Endodermal cell (in vitro differentiated cells): ENCODE measurements at places on chromosomes 11 and 22.

DNA sequence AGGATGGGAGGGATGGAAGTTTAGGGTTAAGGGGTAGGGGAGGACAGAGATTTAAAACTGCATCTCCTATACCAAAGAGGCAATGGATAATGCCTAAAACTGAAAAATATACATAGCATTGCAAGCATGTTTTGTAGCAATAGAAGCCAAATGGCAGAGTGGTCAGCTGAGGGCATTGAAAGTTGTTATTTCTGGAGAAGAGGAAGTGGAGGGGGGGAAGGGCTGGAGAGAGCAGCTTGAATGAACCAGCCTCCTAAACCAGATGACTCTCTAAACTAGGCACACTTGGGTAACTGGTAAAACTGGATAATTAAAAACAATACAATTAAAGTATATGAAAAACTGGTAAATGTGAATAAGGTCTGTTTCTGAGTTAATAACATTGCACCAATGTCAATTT lies 70.3 kb upstream of the TP53I11 start:
- peak; percentile 9 for DNase-seq

GRCh38 chr11:70433966-70434812 lies 35.9 kb downstream of the CTTN start:
- no peak for DNase-seq

DNA sequence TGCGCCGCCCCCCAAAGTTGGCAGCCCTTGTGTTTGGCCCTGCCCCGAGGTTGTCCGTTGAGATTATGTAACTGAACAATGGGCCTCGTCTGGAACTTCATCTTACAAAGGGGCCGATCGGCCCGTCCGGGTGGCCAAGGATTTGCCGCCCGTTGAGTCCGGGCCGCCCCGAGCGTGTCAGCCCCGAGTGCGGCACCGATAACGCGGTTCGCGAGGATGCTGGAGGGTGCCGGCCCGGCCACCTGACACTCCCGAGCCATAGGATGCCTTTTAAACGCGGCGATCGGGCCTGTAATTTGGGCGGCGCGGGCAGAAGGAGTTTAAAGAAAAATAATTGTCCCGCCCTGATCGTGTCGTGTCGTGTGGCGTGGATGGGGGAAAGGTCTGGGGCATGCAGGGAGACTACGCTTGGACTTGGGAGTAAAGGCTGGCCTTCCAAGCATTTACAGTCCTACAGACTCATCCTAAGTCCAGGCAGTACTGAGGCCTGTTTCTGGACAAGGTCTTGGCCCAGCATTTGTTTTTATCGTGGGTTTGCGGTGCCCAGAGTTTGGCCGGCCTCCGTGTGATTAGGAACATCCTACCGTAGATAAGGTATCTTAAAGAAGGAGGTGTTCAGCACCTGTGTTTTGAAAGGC lies 1.3 kb downstream of the WEE1 start:
- DNase-seq, result peak; percentile 63

DNA sequence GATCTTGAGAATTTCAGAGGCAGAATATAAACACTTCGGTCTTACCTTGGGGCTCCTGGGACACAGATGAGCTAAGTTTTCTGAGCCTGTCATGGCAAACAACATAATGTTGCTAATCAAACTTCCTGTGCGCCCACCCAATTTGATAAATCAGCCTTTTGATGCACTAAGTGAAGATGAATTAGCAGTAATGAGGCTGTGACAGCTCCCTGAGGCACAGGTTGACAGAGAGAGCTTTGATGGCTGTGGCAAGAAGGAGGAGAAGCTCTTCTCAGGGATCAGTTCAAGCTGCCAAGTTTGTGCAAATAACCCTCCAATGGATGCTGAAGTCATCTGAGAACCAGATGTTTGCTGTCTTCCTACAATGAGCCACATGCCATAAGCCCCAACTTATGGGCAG lies 34.4 kb downstream of the DRD2 start:
- no peak for DNase-seq

GRCh38 chr11:107593951-107594350 lies 3.0 kb downstream of the ELMOD1 start:
- no peak for DNase-seq

GRCh38 chr11:102139081-102139498 lies 28.8 kb downstream of the YAP1 start:
- no peak for DNase-seq

- no peak for DNase-seq
These were observed 59.6 kb upstream of the CCDC89 start for GRCh38 chr11:85745626-85746025.

GRCh38 chr11:3036419-3036818 lies 20.8 kb downstream of the CARS1 start:
- DNase-seq, result no peak

DNA sequence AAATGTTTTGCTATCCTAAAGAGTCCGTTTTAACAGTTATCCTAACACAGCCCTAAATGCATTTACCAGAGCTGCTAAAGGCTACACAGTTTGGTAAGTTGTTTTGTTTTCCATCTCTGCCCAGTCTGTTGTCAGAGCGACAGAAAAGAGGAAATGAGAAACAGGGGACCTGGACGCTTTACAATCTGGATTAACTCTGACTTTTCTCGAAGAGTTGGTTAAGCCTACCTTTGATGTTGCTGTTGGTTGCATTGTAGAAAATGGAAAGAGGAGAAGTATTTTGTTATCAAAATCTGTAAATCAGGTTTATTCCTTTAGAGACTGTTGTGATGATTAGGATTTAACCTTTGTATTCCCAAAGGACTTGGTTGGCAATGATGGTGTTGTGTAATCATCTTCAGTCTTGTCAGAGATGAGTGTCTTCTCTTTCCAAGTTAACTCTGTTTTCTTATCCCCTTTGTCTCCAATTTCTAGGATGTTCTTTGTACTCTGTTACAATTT lies 481 bp downstream of the ANGPTL5 start:
- DNase-seq, result no peak

GRCh38 chr22:31271485-31271884 lies 20.8 kb downstream of the PIK3IP1 start:
- no peak for DNase-seq

- DNase-seq, result no peak
These were observed 55.9 kb downstream of the KCNC1 start for GRCh38 chr11:17790453-17790852.

DNA sequence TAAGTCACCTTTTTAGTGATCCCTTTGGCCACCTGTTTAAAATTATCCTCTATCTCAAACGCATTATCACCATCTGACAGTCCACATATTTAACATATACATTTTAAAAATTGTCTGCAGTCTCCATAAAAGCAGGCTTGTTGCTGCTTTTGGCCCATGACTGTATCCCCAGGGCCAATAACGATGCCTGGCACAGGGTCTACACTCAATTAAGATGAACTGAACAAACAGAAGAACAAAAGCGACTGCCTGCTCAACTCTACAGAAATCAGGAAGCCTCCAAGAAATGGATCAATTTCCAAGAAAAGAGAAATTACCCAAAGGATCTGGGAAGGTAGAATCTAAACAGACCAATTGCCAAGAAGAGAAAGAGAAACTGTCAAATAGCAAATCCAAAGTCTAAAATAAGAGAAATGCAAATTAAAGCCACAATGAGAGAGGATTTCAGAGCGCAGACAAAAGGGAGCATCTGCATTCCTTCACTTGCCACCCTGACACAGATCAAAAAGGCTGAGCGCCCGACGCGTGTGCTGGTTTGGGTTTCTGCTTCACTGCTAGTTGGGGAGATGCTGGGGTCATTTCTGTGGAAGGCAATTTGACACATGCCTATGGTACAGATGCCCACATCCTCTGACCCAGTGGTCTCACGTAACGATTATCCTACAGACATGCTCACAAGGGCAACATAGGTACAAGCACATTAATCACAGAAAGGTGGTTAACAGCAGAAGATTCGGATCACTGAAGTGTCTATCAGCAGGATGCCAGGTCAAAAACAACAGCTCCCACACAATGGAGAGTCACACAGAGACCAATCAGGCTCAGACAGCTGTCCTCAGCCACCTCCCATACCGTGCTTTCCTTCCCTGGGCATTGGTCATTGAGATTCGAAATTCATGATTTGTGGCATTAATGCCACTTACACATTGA lies 55.9 kb downstream of the SHISAL1 start:
- peak; percentile 52 for DNase-seq

- peak; percentile 82 for DNase-seq
These were observed at the start of gene MAP6 for GRCh38 chr11:75668451-75669297. MAP6 (minus strand) TSS chr11:75669038; CDS start chr11:75668369, 669 bp downstream.

GRCh38 chr11:40921246-40921645 lies 538.2 kb downstream of the LRRC4C start:
- DNase-seq, result no peak

DNA sequence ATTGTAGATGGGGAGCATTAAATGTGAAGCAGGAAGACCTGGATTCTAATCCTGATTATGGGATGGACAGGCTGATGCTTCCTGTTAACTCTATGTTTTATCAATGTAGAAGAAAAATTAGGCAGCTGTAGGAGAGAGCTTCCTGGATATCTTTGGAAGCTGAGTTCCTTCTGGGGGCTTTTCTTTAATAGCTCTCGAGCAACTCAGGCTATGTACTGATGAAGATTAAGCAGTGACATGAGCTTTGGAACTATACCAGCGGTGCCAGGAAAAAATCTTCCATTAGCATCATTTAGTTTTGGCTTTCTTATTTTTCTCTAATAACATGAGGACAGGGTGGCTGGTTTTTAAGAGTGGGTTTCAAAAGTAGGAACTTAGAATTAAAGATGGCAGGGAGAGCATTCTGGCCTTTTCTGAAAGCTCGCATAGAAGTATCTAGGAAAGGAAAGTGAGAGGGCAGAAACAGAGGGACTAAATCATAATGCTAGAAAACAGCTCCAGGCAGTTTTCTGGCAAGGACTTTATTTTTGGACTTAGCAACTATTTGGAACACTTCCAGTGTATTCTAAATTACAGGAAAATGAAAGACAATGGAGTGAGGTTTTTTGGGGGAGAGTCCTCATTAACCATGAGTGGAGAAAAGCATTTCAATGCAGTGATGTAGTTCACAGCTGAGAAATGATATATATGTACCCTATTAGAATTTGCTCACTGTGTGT lies 69.2 kb upstream of the RRM1 start:
- no peak for DNase-seq

DNA sequence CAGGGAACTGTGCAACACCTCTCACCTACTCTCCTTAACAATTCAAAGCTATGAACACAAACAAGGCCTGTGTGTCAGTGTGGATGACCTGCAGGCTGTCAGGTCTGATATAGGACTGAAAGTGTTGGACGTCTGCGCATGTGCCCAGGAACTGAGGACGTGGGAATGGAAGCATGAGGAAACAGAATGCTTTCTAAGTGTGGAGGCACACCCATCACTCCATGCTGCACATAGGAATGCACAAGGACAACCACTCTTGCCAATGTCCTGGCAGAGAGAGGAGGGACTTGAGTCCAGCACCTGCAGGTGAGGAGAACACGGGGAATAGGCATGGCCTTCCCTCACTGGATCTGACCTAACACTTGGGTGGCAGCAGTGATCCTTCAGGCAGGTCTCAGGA lies 874.3 kb downstream of the OPCML start:
- no peak for DNase-seq

DNA sequence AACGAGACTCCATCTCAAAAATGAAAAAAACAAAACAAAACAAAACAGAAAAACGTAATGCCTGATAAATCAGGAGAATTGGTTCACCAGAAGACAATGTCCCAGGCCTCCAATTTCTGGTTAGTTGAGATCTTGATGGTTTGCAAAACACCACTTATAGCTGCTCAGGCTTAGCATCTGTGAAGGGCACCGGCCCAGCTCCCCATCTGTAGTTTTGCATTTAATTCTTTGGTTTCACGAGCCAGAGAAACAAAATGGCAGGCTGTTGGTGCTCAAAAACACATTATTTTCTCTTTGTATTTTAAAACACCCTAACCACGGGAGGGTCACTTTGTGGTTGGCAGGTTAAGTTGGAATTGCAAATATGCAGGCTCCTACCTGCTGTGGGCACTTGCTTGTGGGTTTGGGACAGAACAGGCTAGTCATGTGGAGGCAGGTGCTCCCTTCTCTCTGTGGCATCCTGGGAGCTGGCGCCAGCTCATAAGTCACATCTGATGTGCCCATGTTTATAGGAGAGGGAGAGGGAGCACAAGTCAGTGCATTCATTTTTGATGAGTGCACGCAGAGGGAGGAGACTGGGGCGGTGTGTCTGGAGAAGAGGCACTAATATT lies 145.9 kb downstream of the CEP164 start:
- DNase-seq, result peak; percentile 69

- DNase-seq, result peak; percentile 92
These were observed 31.4 kb downstream of the PLAAT5 start for GRCh38 chr11:63459586-63459985.

DNA sequence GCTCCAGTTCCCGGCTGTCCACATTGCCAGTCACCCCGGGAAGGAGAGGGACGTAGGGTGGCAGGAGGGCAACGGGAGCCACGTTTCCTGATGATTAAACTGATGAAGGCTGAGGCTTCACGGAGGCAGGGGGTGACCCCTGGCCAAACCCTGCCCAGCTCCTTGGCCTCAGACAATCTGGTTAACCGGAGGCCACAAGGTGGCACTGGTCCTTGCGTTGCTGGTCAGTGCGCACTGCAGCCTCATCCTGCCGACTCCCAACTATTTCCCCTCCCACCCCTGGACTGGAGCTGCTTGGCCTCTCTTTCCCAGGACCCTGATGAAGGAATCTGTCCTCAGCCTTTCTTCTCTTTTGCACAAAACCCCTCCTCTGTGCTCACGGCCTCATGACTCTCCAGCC lies 75.3 kb downstream of the PDE2A start:
- peak; percentile 86 for DNase-seq

DNA sequence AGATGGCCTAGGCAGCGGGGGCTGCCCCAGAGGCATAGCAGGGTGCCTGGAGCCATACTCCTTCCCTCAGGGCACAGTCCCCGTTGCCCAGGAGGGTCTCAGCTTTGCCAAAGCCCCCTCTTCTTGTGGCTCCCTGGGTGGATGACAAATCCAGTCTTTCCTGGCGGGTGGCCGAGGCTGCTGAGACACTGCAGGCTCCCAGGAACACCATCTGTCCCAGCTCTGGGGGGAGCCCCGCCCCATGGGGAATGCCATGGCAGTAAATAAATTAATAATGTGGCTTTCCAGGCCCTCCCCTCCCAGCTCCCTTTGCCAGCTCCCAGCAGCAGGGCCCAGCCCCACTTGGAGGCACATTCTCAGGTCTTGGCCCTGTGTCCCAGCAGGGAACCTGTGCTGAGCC lies 45.0 kb downstream of the PDE2A start:
- DNase-seq, result no peak

DNA sequence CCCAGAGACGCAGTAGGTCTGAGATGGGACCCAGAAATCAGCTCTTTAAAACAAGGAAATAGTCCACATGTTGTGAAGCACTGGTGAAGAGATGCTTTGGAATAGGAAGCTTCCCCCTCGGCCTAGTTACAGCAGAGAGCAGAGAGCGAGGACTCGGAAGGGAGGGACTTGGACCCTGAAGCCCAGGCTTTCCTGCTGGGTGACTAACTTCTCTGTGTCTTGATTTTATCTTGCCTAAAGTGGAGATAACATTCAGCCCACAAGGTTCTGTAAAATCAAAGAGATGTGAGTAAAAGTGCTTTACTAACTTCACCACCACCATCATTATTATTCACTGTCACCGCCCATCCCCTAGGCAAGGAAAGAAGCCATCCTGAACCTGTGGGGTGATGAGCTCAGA lies 58.4 kb downstream of the THAP12 start:
- DNase-seq, result no peak
